Hepatocyte (in vitro differentiated cells): ENCODE measurements at places on chromosomes 11 and 22. TPM values are rescaled to one million over a fixed set of nuclear protein-coding genes. Genes with fewer than 3 reads are reported as not detected.

DNA sequence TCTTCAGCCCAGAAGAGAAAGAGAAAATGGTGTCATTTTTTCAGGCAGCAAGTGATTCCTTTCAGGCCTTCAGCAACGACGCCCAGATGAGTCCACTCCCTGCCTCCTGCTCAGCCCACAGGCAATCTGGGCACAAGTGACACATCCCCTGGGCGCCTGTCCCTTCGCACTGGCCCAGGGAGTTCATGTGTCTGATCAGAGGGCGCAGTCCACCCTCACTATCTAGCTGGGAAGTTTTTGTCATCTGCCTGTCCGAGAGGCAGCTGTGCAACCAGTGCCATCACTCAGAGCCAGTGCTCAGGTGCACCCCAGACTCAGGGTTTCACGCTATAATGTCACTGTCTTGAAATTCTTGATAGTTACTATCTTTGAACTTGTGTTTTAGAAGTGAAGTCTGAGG is 1.4 kb upstream of the KCNQ1OT1 start:
- peaks cover 25% of the 10 kb centered on the region for H3K4me1 ChIP-seq
- H3K27me3 ChIP-seq, result no peaks in the 10 kb centered on the region
- H3K27ac ChIP-seq, result peak overlapping the region; percentile 97
- no peaks in the 10 kb centered on the region for H3K36me3 ChIP-seq
- H3K4me3 ChIP-seq, result no peak overlapping the region
- no peak for DNase-seq

- no peaks in the 10 kb centered on the region for H3K4me1 ChIP-seq
- H3K36me3 ChIP-seq, result no peaks in the 10 kb centered on the region
- H3K27ac ChIP-seq, result no peak overlapping the region
- DNase-seq, result no peak
- no peak overlapping the region for H3K4me3 ChIP-seq
Observed at GRCh38 chr11:32411942-32412615, 23.3 kb downstream of the WT1 start.

GRCh38 chr11:124115782-124116616 is 749 bp downstream of the VWA5A start:
- DNase-seq, result peak; percentile 24
- H3K27me3 ChIP-seq, result no peaks in the 10 kb centered on the region
- peaks cover 17% of the 10 kb centered on the region for H3K4me1 ChIP-seq
- H3K36me3 ChIP-seq, result no peaks in the 10 kb centered on the region
- peak overlapping the region; percentile 64 for H3K27ac ChIP-seq

GRCh38 chr11:132851247-132851646 is 681.1 kb downstream of the OPCML start:
- no peaks in the 10 kb centered on the region for H3K36me3 ChIP-seq
- no peaks in the 10 kb centered on the region for H3K27me3 ChIP-seq
- DNase-seq, result no peak
- H3K27ac ChIP-seq, result no peak overlapping the region

GRCh38 chr22:43152003-43152356 is 621 bp downstream of the TSPO start:
- H3K4me3 ChIP-seq, result peak overlapping the region; percentile 73
- no peaks in the 10 kb centered on the region for H3K36me3 ChIP-seq
- H3K4me1 ChIP-seq, result peaks cover 11% of the 10 kb centered on the region
- DNase-seq, result no peak
- peak overlapping the region; percentile 88 for H3K27ac ChIP-seq

GRCh38 chr22:24730864-24731263 is 43.7 kb downstream of the PIWIL3 start:
- peak overlapping the region; percentile 54 for H3K27ac ChIP-seq
- no peak overlapping the region for H3K4me3 ChIP-seq
- no peaks in the 10 kb centered on the region for H3K36me3 ChIP-seq
- no peaks in the 10 kb centered on the region for H3K27me3 ChIP-seq

DNA sequence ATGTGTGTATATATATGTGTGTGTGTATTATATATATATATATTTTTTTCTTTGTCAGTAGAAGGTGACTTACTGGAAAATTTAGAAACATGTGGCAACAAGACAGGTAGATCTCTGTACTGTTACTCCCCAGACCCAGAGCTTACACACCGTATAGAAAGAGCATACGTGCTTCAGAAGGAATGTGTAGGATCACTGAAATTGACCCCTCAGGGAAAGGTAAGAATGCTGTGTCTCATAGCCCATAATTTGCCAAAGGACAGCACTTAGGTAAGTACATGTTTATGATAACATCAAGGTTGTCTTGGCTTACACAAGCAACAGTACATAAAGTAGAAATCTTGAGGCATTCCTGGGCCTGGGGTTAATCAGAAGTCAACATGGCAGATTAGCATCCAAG is 54.2 kb upstream of the PDE3B start:
- H3K27me3 ChIP-seq, result no peaks in the 10 kb centered on the region
- no peak overlapping the region for H3K27ac ChIP-seq
- H3K4me1 ChIP-seq, result peaks cover 12% of the 10 kb centered on the region
- H3K4me3 ChIP-seq, result no peak overlapping the region

DNA sequence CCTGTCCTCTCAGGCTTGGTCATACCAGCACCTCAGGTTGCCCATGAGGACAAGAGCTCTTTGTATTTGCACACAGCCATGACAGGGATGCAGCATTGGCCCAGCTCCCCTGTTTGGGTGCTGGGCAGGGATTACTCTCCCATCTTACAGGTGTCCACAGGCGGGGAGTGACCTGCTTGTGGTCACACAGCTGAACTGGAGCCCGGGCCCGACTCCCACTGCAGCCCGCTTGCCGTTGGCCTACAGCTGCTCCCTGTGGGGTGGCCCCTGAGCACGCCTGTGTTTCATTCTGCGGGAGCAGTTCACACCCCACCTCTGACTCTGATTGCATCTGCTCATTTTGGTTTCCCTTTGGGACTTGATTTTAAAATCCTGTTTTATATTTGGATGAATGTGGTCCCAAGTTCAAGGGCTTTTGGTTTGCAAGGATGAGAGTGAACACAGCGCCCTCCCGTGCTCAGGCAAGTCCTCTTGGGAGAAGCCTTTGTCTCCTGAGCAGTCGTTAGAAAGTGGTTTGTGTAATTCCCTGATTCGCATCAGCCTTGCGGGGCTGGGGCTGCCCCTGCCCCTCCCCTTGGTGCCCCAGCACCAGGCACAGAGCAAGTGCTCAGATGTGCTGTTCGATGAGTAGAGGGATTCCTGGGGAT is 9.3 kb downstream of the PICK1 start:
- H3K4me1 ChIP-seq, result peaks cover 8% of the 10 kb centered on the region
- H3K4me3 ChIP-seq, result no peak overlapping the region
- H3K27me3 ChIP-seq, result no peaks in the 10 kb centered on the region
- no peaks in the 10 kb centered on the region for H3K36me3 ChIP-seq
- DNase-seq, result no peak

DNA sequence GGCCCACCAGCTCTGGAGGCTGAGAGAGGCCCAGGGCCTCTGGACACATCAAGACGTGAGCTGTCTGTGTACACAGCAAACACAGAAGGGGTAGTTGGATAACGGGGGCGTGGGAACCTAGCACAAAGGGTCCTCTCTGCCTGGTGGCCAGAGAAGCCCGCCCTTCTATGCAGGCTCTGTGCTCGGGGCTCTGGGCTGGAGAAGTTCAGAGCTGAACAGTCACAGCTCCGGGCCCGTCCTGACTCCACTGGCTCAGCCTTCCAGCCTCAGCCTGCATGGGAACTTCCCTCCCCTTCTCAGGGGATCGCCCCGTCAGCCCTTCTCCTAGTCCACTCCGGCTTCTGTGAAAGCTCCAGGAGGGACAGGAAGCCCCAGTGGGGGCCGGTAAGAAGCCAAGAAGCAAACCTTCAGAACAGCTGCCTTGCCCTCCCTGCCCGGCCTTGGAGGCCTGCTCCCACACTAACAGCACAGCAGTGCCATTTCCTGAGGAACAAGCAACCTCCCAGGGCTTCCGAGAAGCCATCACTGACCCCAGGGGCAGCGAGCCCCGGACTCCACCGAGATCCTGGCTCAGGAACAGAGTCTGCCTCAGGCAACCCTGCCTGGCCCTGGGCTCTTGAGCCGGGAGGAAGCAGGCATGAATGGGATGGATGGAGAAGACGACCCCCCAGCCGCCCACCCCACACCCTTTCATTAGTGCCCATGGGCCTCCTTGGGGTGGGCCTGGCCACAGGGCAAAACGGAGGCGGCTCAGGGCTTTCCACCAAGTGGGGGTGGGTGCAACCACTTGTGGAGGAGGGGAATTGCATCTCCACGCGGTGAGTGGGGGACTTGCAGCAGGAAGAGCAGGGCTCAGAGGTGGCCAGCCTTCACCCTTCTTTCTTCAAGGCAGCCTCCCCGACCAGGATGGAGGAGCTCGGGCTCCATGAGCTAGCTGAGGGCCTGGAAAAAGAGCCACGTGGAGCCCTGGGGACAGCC is 119.8 kb downstream of the ST3GAL4 start:
- no peaks in the 10 kb centered on the region for H3K27me3 ChIP-seq
- H3K4me1 ChIP-seq, result peaks cover 1% of the 10 kb centered on the region
- no peak overlapping the region for H3K27ac ChIP-seq
- DNase-seq, result no peak
- H3K4me3 ChIP-seq, result no peak overlapping the region
- no peaks in the 10 kb centered on the region for H3K36me3 ChIP-seq

DNA sequence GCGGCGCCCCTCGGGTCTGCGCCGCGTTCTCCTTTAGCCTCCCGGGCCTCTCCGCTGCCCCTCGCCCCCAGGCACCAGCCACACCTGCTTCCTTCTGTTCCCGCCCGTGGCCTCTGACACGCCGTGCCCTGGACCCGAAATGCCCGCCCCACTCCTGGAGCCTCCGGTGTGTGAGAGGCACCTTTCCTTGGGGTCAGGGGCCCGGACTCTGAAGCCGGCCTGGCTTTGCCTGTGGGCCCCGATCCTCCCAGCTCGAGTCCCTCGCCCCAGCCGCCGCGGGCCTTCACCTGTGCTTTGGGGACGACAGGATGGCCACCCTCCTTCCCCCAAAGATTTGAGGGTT is 661 bp upstream of the CDPF1 start:
- H3K36me3 ChIP-seq, result no peaks in the 10 kb centered on the region
- H3K27ac ChIP-seq, result peak overlapping the region; percentile 88
- H3K27me3 ChIP-seq, result no peaks in the 10 kb centered on the region
- no peak for DNase-seq
- peaks cover 6% of the 10 kb centered on the region for H3K4me1 ChIP-seq
- H3K4me3 ChIP-seq, result peak overlapping the region; percentile 88

- H3K27me3 ChIP-seq, result no peaks in the 10 kb centered on the region
- no peak overlapping the region for H3K27ac ChIP-seq
- no peak for DNase-seq
- no peak overlapping the region for H3K4me3 ChIP-seq
- H3K36me3 ChIP-seq, result no peaks in the 10 kb centered on the region
- peaks cover 10% of the 10 kb centered on the region for H3K4me1 ChIP-seq
Observed at GRCh38 chr11:95684701-95685100, 104.9 kb downstream of the FAM76B start.

DNA sequence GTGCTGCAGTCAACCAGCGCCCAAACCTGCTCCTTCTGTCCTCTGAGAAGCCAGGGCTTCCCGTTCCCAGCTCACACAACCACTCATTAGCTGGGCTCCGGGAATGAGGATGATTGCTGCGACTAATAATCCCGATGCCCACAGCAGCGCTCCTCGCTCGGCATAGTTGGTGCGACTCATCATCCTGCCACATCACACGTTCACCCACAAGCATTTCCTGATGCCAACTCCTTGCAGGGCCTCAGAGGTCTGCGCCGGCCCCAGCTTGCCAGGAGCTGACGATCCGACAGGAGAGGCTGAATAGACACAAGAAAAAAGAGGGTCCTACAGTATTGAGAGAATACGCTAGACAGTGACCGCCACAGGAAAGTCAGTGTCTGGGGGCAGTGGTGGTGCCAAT is 10.6 kb upstream of the CSNK1E start:
- H3K36me3 ChIP-seq, result no peaks in the 10 kb centered on the region
- no peaks in the 10 kb centered on the region for H3K4me1 ChIP-seq
- H3K27ac ChIP-seq, result no peak overlapping the region
- no peaks in the 10 kb centered on the region for H3K27me3 ChIP-seq
- H3K4me3 ChIP-seq, result no peak overlapping the region

DNA sequence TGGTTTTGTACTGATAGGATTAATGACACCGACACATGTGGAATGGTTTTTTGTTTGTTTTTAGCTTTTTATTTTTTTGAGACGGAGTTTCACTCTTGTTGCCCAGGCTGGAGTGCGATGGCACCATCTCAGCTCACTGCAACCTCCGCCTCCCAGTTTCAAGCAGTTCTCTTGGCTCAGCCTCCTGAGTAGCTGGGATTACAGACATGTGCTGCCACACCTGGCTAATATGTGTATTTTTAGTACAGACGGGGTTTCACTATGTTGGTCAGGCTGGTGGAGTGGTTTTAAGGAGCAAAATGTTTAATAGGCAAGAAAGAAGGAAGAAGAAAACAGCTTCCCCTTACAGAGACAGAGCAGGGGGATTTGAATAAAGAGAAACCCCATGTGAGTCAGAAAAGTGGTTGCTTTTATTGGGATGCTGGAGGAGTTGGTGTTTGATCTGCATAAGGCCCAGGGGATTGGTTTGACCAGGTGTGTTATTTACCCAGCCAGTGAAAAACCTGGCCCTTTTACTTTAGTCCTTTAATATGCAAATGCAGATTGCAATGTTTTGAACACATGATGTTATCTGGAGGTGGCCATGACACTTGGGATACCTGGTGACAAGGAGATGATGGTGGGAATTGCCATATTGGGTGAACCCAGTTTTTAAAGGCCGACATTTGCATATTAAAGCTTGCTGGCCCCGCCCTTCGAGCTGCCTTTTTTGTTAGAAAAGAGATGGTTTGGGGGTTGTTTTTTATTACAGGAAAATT is 24.3 kb downstream of the SUSD2 start:
- no peaks in the 10 kb centered on the region for H3K27me3 ChIP-seq
- no peaks in the 10 kb centered on the region for H3K36me3 ChIP-seq
- H3K4me1 ChIP-seq, result peaks cover 5% of the 10 kb centered on the region
- no peak for DNase-seq
- no peak overlapping the region for H3K4me3 ChIP-seq
- no peak overlapping the region for H3K27ac ChIP-seq

GRCh38 chr11:64745189-64745520 is 1.2 kb upstream of the RASGRP2 start:
- peaks cover 60% of the 10 kb centered on the region for H3K27me3 ChIP-seq
- no peaks in the 10 kb centered on the region for H3K36me3 ChIP-seq
- no peak for DNase-seq
- H3K4me3 ChIP-seq, result no peak overlapping the region
- H3K4me1 ChIP-seq, result peaks cover 34% of the 10 kb centered on the region
- H3K27ac ChIP-seq, result no peak overlapping the region

DNA sequence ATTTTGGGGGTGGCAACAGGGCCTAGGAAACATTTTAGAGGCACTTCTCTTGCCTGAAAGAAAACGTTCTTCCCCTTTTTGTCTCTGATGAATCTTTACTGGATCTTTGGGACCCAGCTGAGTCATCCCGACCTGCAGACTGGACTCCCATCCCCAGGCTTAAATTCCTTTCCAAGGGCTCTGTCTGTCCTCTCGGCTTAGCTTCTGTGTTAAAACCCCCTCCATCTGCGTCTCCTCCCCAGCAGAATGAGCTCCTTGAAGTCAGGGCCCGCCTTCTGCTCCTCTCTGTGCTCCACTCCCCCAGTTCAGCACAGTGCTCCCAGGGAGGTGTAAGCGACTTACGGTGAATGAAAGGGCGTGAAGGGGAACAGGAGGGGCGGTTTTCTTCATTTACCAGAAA is 895 bp upstream of the DAGLA start:
- H3K36me3 ChIP-seq, result no peaks in the 10 kb centered on the region
- H3K4me1 ChIP-seq, result peaks cover 48% of the 10 kb centered on the region
- no peak overlapping the region for H3K4me3 ChIP-seq
- peak; percentile 33 for DNase-seq

- H3K4me3 ChIP-seq, result no peak overlapping the region
- DNase-seq, result peak; percentile 51
Observed at GRCh38 chr11:73554671-73555320, 43.1 kb downstream of the FAM168A start.

The SERPIND1 gene
- total RNA-seq, result 50.9 and 58.2 TPM in 2 replicates

The OTOG gene
- 0.16 and 0.27 TPM in 2 replicates for total RNA-seq

The BAD gene
- total RNA-seq, result 52.0 and 74.3 TPM in 2 replicates

The RTN4R gene
- 7.9 and 12.8 TPM in 2 replicates for total RNA-seq

The SMCO4 gene
- total RNA-seq, result 23.5 and 36.1 TPM in 2 replicates

The TEX54 gene
- total RNA-seq, result not detected in 2 replicates

The TESMIN gene
- 1.5 and 1.8 TPM in 2 replicates for total RNA-seq
